Astrocyte of the hippocampus (primary cell): ENCODE measurements at places on chromosomes 7 and 10.
A peak's percentile ranks its signal among the peaks of the same experiment; 100 is the strongest.

DNA sequence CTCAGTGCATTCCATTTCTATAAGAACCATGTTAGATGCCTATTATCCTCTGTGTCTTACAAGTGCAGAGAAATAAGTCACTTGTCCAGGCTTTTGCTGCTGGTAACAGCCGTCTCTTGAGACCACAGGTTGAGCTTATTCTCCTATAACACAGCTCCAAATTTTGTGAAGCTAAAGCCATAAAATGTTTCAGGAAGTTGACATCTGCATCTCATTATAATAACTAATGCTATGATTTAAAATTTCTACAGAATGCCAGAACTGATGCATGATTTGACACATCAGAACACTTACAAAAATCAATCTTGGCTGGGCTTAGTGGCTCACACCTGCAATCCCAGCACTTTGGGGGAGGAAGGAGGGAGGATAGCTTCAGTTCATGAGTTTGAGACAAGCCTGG lies 986.9 kb downstream of the TYW1 start:
- DNase-seq, result no peak

DNA sequence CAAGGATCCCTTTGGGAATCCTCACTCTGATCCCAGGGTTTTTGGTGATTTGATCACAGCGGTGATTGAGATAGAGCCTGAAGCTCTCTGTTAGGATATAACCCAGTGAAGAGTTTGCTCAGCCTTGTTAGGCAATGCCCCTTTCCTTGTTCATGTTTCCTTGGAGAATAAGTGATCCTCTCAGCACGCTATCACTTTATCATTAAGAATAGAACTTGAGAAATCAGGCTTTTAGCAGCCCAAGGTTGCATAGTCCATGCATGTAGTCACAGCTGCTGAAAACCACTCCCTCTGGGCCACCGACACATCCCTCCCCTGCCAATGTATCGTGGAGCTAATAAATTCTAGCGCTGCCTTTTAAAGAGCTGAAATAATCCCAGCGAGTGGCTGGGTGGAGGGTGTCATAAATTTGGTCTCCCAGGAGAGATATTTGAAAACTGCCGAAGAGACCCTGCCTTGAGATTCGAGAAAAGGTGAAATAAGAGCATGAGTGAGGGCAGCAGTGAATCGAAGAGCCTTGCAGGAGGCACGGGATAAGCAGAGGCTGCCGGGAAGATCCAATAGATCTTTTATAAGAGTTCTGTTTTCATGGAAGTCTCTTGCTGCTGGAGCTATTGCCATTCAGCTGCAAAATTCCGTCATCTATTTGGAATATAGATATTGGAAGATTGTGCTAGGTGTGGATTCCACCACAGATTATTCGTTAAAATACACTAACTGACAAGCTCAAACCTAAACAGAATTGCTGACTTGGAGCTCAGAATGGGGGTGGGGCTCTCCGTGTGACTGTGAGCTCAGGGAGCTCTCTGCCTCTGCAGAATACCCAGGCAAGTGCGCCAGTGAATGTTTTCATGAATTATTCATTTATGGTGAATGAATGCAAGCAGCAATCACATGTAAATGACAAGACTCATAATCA lies 249.8 kb downstream of the TRIL start:
- DNase-seq, result peak; percentile 87

DNA sequence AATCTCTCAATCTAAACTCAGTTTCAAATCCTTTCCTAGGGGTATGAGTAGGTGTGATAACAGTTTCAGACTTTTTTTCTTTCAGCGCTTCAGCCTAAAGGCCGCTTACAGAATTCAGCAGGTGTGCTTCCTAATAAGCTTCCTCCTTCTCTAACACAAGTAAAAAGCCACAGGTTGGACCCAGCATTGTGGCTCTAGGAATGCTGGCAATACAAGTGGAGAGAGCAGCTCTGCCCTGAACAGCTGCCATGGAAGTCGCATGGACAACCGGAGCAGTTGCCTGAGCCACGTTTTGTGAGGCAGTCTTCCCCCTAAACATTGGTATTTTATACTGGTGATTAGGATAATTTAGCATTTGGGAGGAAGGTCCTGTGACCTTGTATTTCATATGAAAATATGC lies 83.5 kb downstream of the ST7 start:
- no peak for DNase-seq

DNA sequence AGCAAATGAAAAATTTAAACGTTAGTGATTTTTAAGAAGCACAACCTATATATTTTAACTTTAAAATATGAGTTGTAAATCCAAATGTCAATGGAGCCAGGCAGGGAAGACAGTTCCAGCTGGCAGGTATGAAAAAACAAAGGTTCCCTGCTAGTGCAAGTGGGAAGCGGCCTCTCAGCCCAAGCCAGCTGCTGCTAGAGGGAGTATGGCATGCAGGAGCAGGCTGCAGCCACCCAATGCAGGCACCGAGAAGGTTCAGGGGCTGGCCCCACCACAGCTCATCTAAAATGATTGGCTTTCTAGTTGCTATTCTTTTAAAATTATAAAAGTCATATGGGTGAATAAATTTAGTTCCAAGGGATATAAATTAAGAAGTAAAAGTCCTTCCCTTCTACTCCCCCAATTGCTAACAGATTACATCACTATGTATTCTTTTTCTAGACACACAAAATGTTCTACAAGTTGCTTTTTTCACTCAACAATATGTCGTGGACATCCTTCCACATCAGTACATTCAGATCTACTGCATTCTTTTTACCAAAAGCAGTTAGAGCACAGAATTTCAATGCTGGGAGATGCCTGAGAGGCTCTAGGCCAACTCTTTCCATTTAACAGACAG lies 69.3 kb downstream of the SGMS1 start:
- DNase-seq, result no peak

DNA sequence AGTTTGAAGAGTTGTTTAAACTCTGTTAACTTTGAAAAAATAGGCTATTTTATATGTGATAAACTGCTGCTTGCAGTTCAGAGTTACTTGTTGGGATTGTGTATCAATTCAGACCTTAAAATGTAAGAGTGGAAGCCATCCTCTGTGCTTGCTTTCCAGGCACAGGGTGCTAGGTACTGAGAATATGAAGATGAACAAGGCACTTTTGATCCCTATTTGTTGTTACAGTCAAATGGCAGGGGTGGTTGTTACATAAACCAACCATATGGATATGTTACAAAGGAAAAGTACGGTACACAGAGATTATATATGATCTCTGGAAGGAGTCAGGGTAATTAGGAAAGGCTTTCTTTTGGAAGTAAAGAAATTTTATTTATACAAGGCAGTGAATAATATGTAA lies 63.8 kb downstream of the REEP3 start:
- no peak for DNase-seq

DNA sequence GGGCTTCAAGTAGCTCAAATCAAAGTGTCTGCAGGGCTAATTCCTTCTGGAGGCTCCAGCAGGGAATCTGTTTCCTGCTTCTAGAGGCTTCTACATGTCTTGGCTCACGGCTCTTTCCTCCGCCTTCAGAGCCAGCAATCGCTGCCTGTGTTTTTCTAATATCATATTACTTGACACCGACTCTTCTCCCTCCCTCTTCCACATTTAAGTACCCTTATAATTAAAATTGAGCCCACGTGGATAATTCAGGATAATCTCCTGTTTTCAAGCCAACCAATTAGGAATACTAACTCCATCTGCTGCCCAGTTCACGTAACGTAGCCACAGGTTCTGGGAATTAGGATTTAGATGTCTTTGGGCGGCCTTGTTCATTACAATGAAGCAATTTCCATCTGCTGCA lies 372.2 kb downstream of the DPP6 start:
- no peak for DNase-seq

DNA sequence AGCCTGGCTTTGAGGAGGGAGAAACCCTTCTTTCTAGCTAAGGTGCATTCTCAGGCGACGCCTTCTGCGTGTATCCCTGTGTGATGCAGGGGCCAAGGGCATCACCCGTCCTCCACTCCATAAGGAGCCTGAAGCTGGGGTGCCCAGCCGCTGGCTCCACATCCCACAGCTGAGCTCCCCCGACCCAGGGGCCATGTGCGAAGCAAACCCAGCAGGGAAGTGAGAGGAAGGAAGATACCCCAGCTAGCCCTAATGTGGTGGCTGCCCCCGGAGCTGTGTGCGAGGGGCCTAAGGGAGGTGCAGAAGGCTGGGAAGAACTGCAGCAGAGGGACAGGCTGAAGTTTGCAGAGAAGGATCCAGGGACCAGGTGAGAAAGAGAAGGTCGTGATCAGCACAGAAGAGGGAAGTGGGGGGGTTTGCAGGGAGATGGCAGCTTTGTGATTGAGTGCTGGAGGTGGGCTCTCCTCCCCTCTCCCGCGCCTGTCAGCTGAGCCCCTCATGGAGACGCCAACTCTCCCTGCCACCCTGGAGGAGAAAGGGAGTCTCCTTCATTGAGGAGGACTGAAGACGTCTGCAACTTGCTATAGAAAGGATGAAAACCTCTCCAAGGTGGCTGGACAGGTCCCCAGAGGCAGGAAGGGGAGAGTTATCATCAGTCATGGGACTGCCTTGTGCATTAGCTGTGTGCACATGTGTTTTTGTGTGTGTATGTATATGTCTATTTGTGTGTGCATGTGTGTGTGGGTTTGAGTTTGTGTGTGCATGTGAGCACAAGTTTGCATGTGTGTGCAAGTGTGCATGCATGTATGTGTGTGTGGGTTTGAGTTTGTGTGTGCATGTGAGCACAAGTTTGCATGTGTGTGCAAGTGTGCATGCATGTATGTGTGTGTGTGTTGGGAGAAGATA lies 3.5 kb upstream of the CALML5 start:
- no peak for DNase-seq
